HuH-7.5 (cell line): ENCODE measurements at places on chromosomes 5 and 9.
A peak's percentile ranks its signal among the peaks of the same experiment; 100 is the strongest.

DNA sequence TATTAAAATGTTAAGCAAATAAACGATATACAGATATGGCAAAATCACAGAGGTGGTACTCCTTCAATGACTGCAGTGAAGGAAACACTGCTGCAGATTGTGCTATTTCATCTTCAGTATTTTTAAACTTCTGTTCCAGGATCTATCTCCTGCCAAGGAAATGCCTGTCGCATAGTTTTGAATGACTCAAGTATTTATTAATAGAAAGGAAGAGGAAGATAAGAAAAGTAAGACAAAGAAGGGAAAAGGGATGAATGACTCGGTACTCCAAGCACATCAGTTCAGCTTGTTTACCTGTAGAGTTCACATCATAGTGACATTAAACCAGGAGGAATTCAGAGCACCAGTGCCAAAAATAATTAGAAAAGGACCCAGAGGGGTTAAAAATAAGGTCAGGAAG, 5.1 kb upstream of the GPX8 start:
- no peak for DNase-seq

DNA sequence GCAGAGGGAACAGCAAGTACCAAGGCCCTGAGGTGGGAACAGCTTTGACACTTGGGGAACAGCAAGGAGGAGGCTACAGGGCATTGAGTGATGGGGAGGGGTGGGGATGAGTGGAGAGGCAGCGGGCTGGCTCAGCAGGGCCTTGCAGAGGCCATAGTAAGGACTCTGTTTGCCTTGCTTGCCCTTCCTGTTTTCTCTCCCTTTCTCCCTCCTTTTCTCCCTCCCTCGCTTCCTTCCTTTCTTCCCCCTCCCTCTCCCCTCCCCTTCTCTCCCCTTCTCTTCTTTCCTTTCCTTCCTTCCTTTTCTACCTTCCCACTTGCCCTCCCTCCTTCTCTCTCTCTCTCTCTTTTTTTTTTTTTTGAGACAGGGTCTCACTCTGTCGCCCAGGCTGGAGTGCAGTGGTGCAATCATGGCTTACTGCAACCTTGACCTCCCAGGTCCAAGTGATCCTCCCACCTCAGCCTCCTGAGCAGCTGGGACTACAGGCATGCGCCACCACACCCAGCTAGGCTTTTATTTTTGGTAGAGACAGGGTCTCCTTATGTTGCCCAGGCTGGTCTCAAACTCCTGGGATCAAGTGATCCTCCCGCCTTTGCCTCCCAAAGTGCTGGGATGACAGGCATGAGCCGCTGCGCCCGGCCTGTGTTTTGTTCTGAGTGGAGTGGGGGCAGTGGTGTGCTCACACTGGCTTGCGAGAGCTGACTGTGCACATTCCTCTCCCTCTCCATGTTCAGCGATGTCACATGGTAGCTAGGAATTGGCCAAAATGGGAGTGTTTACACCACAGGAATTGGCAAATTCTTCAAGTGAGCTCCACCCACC, 17.1 kb downstream of the IER5L start:
- no peak for DNase-seq

DNA sequence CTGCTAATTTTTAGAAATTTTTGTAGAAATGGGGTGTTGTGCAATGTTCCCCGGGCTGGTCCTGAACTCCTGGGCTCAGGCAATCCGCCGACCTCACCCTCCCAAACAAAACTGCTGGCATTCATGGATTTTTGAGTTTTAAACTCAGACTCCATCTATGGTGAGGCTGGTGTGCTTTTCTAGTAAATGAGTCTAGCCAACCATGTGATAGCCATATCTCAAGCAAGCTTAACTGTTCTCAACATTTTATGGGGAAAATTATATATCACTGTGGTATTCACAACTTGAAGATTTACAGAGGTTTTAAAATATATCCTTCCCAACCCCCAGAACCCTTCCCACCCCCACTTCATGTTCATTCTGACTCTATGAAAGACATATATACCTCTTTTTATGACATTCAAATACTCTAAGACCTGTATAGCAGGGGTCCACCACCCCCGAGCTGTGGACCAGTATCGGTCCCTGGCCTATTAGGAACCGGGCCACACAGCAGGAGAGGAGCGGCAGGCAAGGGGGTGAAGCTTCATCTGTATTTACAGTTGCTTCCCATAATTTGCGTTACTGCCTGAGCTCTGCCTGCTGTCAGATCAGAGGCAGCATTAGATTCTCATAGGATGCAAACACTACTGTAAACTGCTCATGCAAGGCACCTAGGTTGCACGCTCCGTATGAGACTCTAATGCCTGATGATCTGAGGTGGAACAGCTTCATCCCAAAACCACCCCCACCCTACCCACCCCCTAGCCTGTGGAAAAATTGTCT, 4.5 kb upstream of the NADK2 start:
- no peak for DNase-seq

GRCh38 chr5:172529896-172530295, 75.6 kb upstream of the SH3PXD2B start:
- DNase-seq = no peak

GRCh38 chr5:171593401-171593800, 174.0 kb downstream of the FGF18 start:
- DNase-seq = no peak

DNA sequence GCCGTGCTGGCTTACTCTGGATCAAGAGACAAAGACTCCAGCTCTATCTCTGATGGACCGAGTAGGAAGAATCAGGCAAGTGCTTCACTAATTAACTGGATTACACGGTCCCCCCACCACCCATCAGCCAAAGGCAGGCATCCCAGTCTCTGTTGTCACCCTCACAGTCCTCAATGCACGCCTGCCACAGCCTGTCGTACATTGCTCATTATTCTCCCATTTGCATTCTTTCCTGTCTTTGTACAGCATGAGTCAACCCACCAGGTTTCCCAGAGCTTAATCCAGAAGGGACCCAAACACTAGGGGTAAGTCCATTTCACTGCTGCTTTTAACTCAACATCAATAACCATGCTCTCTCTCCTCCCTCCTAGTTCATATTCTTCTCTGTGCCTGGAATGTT, 44.4 kb downstream of the PCA3 start:
- no peak for DNase-seq

DNA sequence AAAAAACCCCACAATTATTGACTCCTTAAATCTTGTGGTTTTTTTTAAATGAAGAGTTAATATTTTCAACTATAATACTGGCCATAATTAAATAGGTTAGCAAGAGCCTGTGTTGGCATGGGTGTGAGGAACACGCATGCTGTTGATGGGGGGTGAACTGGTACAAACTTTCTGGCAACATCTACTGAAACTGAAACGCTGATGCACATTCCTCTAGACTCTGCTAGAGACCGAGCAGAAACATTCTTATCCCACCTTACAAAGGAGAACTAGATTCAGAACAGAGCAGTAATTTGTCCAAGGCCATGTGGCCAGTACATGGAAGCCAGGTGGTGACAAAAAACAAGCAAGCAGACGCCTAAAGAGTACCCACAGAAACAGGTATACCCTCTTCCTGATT, 2.4 kb downstream of the BICD2 start:
- DNase-seq = no peak

DNA sequence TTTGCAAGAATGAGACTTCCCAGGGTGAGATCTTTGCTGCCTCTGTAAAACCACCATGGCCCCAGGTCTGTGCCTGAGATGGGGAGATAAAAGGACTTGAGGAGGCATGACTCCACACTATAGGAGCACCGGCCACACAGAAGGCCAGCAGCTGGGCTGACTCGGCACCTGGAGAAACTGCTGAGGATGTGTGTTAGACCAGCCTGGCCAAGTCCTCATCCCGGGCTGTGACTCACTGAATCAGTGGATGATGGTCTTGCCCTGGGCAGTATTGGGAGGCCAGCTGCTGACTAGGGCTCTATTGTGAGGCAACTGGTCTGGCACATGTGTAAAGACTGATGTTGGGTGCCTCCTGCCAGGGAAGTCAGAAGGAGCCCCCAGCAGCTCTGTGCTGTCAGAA, 286.2 kb downstream of the ACTL7B start:
- no peak for DNase-seq

GRCh38 chr5:62017092-62017491, 288.9 kb upstream of the KIF2A start:
- DNase-seq = no peak

DNA sequence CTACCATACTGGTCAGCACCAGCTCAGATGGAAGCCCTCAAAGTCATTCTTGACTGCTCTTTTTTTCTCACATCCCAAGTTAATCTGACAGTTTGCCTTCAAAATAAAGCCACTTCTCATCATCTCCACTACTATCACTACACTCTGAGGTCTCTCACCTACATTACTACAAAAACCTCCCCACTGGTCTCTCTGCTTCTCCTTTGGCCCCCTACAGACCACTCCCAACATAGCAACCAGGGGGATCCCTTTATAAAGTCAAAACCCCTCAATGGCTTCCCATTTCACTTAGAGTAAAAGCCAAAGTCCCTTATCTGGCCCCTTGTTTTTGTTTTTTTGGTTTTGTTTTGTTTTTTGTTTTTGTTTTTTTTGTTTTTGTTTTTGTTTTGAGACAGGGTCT, 4.6 kb downstream of the ARAP3 start:
- peak; percentile 45 for DNase-seq

DNA sequence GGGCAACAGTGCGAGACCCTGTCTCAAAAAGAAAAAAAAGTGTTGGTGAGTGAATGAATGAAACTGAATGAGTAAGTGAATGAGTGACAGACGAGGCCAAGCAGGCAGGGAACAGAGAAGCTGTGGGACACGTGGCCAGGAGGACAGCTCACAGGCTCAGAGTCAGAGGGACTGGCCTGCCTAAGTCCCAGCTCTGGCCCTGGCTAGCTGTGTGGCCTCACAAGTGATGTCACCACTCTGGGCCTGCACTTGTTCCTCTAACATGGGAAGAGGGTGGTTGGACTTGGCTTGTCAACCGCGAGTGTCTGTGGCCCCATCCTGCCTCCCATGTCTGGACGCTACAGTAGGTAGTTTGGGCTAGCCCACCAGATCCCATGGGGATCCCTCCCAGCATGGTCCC, 4.7 kb upstream of the PLPP7 start:
- no peak for DNase-seq

DNA sequence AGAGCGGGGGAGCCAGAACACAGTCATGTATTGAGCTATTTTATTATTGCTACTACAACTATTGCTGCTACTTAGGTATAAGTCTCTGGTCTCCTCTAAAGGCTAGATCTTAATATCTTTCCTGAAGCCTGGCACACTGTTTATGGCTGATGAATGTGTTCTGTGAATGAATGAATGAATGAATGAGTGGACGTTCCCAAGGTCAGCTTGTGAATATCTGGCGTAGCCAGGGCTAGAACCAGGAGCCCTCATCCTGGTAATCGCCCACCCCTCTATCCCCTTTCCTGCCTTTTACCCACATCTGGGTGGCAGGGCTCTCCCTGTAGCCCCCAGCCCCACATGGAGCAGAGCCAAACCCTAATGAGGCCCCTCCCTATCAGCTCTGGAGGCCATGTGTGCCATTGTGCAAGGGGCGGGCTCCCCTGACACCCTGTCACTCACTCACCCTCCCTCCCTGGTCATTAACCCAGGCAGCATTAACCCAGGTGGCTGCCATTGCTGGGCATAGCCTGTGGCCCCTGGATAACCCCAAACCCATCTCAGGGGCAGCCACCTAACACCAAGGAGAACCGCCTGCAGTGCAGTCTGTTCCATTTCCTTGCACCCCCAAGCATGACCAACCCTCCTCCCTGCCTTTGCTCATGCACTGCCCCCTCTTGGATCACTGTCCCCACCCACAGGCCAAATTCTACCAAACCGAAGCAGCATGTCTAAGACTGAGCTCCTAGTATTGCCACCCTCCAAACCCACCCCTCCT, 2.0 kb upstream of the AKNA start:
- DNase-seq = no peak

DNA sequence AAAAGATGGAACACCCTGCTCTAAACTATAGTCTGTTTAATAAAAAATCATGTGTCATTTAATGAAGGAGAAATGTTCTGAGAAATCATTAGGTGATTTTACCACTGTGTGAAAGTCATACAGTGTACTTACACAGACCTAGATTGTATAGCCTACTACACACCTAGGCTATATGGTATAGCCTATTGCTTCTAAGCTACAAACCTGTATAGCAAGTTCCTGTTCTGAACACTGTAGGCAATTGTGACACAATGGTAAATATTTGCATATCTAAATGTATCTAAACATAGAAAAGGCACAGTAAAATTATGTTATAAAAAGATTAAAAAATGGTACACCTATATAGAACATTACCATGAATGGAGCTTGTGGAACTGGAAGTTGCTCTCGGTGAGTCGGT, 40.6 kb downstream of the EFNA5 start:
- no peak for DNase-seq

- DNase-seq = peak; percentile 88
Measured at GRCh38 chr9:137055385-137056364, 1.8 kb upstream of the ENTPD2 start.

GRCh38 chr9:116391306-116391900, 237.8 kb downstream of the PAPPA start:
- no peak for DNase-seq

DNA sequence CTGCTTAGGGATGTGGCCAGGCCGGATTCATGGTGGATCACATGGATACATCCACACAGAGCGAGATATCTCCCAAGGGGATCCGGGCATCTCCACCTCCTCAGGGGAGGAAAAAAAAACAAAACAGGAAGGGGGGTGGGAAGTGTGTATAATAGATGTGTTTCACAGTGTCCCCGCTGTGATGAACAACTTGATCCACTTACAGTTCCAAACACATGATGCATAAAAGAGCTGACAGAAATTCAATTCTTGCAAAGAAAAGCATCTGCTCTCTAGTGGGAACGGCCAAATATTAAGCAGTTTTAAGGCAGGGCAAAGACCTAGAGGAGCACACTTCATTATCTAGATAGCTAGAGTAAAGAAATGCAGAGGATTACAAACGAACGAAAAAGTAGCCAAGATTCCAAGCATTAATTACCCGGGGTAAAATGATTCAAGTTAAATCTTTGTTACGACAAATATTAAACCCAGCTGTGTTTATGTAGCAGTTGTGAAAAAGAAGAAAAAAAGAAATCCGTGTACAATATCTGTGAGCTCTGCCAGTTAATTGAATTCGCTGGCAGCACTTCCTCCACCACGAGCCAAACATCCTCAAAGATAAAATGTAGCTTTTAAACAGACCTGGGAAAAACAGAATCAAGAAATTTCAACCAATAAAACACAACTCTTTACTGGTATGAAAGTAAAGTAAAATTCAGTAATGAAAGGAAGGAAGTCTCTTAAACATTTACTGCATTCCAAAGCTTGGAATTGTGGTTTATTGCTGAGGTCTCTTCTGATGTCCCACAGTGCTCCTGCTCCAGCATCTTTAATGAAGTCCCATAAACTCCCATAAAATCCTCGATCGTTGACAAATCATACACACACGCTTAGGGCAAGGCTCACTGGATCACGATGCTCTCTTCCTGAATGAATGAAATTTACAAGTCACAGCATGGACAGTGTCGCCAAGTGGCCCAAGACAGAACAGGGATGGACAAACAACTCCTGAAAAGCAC, 213.0 kb downstream of the CRB2 start:
- no peak for DNase-seq

- DNase-seq = no peak
Measured at GRCh38 chr9:136646827-136647711, 15.6 kb upstream of the EGFL7 start.

- no peak for DNase-seq
Measured at GRCh38 chr5:51387884-51388275, 4.6 kb downstream of the ISL1 start.

GRCh38 chr9:94894094-94894699, 167.7 kb downstream of the AOPEP start:
- DNase-seq = no peak
